ENCODE measurements at places on chromosomes 4 and X.

DNA sequence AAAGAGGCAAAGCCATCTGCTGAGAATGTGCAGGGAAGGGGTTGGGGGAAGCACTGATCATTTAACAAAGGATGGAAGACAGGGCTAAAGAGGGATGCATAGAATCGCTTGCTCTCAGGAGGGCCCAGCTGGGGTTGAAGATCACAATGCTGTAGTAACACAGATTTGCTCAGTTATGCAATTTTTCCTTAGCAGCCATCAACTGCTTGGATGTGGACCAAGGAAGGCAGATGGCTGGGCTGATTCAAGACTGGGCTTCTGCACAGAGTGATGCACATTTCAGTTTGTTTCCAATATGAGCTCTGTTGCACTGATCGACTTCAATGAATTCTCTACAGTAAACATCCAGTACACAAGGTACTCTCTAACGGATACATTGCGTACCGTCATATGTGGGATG is 127.8 kb upstream of the TBL1X start:
- DNase-seq, result no peak

DNA sequence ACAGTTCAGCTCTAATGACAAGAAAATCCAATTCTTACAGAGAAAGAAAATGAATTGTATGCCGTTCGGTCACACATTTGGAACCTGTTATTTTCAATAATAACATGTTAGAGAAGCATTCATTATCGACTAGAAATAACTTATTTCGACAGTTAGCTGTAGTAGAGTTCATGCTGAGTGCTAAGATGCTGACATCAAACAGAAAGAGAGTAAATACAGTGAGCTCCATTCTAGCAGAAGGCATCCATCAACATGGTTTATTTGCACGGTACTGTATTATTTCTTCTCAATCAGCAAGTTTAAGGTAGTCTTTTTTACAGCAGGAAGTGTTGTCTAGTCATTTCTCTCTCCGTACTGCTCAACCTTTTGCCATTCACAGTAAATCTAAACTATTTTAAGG is 732.1 kb downstream of the STIM2 start:
- no peak for DNase-seq

DNA sequence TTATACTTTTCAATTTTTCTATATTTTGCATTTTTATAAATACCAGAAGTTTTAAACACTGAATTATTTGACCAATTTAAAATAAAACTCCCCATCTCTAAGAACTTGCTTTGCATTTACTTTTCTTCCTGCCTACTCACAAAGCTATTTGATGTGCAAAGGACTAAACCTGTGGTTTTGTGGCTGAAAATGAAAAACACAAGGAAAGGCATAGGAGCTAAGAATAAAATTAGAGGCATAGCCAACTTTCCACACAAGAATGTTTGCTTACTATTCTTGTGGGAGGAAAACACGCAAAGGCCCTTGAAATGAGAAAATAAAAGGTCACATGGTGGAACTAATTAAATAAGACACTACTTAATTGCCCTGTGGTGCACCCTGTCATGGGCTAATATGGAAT is 221.2 kb downstream of the KLHL13 start:
- no peak for DNase-seq

DNA sequence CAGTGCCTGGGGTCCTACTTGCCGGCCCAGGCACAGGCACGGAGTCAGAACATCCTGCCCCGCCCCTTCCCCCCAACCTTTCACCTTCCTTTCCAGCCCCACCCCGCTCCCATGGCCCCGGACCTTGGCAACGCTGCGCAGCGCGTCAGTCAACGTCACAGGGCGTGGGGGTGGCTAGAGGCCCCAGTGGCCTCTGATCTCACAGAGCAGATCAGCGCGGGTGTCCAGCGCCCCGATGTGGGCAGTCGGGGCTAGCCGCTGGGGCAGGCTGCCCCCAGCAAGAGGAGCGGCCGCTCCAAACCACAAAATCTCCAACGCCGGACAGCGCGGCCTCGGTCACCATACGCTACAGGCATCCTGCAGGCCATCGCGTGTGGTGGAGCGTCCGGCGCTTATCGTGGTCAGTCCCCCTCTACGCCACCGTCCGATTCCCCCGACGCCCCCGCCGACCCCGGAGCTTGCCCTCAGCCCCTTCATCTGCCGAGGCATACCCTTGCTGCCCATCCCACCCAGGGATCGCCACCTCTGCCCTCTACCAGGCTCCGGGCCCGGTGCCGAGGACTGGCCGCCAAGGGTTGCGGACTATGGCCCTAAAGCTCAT is 69.6 kb upstream of the APOOL start:
- no peak for DNase-seq

DNA sequence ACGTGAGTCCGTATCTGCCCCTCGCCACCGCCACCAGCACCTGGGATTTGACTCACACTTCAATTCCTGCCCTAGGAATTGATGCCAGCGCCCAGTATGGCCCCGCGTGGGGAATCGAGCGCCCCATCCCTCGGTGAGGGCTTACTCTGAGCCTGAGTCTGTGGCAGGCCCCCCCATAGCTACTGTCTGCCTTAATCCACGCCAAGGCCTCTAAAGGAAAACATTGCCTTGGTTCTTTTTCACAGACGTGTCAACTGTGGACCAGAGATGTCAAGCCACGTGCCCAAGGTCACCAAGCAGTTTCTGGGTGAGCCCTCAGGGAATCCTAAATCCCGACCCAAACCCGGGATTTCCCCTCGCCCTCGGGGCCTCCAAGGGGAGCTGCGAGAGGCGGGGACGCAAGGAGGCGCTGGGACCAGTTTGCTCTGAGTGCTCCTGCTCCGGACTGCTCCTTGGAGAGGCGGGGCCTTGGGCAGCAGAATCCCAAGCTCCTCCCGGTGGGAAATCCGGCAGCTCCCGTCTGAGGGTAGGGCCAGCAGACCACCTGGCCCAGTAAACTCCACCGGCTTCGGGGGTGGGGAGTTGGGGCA is 12.9 kb downstream of the MSX1 start:
- DNase-seq, result no peak

DNA sequence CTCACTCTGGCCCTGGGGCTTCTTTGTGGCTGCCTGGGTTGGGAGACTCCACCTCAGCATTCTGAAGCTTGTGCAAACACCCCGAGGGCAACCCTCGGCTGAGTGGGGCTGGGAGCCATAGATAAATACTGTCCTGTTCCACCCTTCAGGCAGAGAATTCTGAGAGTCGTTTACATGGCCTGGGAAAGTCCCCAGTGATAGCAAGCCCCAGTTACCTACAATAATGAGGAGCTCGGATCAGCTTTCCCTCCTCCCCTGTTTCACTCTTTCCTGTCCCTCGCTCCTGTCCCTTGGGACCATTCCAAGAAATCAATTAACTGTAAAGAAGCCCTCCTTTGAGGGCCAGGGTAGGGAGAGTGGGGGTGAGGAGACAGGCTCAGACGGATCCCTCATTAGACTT is 31.6 kb upstream of the DDX3X start:
- DNase-seq, result no peak

DNA sequence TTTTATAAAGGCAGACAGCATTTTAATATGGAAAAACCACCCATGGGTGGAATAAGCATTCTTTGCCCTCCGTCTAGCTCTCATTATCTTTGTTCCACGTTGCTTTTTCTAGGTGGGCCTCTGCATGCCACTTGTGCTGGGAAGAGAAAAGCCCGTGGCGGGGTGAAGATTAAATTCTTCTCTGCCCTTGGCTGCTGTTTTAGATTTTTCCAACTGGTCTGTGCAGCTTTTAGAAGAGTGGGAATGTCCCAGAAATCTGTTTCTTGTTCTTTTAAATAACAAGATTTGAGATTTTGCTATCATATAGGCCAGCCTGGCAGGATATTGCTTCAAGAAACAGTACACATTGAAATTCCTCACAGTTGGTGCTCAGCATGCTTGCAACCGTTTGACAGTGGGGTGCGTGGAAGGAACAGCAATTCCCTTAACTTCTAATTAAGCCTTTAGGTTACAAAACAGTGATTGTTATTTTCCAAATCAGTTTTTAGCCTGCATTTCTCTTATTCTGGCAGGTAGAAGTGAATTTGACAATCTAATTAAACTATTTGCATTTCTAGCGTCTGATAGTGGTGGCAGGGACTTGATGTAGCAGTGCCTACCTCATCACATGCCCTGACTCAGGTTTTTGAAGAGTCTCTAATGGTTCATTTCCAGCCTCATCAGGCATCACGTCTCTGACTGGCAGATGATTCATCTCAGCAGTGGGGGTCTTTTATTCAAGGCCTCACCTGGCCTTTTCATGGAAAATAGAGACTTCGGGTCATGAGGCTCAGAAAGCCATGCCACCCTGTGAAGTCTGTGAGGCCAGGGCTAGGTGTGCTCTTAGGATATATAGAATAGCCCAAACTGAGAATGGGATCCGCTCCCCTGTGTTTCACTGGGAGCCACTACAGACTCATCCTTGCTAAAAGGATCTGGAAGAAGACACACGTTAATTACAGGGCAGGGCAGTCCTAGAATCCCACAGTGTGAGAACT is 50.8 kb downstream of the PPEF1 start:
- no peak for DNase-seq

- no peak for DNase-seq
Measured at GRCh38 chrX:139642241-139642927, 65.6 kb downstream of the MCF2 start.

DNA sequence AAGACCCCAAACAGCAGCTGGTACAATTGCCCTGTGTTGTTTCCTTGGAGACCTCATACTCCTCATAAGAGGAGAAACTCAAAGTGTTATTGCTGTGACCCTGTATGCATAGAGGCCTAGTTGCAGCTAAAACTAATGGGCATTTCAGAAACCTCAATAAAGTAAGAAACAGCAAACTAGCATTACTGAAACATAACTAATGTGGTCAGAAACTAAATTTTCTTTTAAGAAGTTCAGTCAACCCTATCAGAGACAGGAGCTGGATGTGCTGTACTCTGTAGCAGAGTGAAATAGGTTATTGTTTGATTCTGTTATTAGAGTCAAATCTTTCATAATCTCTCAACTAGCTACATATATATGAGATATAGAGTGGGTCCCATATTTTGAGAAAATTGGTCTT is 257.5 kb upstream of the IRS4 start:
- DNase-seq, result no peak

DNA sequence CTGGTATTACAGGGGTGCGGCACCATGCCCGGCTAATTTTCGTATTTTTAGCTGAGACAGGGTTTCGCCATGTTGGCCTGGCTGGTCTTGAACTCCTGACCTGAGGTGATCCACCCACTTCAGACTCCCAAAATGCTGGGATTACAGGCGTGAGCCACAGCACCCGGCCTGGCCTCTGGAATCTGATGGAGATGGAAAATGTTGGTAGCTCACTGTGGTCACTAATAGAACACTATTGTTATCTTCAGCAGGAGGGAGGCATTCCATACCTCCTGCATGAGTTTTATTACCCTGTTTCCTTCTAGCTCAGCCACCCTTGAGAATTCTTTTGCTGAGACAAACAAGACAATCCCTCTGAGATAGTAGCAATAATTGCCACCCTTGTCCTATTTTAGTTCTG is 105.0 kb downstream of the SHROOM3 start:
- DNase-seq, result no peak

GRCh38 chrX:22248401-22248800 is 24.3 kb upstream of the CBLL2 start:
- no peak for DNase-seq

DNA sequence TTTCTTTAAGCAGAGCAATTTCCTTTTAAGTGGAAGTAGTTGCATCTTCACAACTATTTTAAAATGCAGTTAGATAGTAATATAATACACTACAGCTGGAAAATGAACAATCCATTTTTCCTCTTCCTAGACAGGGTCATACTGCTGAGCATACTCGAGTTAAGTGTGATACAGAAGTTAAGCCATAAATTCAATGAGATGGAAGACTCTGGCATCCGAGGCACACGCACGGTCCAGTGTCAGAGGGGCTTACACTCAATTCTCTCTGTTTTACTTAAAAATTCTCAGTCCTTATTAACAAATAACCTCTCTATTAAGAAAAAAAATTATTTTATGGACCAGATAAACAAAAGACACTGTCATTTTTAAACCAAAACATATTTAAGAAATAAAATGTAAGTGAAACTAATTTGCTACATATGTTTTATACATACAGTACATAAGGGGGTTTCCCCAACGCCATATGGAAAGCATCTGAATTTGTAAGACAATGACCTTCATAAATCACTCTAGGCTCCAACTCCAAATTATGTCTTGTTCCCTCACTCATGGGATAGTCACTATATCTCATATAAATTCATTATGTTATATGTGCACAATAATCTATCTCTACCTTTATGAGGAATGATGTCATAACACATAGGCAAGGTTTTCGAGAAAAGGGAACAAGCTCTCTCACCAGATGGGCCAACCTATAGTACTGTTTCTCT is 315.3 kb downstream of the PAPSS1 start:
- DNase-seq, result no peak

GRCh38 chr4:42252315-42252714 is 99.9 kb upstream of the BEND4 start:
- no peak for DNase-seq

DNA sequence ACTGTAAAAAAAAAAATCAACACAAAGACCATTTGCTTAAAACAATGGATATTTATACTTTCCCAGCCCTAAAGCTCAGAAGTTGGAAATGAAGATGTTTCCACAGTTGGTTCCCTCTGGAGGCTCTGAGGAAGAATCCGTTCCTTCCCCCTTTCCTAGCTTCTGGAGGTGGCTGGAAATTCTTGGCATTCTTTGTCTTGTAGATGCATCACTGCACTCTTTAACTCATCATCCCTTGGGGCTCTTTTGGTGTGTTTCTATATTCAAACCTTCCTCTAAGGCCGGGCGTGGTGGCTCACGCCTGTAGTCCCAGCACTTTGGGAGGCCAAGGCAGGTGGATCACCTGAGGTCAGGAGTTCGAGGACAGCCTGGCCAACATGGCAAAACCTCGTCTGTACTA is 78.7 kb downstream of the VCX3A start:
- no peak for DNase-seq

DNA sequence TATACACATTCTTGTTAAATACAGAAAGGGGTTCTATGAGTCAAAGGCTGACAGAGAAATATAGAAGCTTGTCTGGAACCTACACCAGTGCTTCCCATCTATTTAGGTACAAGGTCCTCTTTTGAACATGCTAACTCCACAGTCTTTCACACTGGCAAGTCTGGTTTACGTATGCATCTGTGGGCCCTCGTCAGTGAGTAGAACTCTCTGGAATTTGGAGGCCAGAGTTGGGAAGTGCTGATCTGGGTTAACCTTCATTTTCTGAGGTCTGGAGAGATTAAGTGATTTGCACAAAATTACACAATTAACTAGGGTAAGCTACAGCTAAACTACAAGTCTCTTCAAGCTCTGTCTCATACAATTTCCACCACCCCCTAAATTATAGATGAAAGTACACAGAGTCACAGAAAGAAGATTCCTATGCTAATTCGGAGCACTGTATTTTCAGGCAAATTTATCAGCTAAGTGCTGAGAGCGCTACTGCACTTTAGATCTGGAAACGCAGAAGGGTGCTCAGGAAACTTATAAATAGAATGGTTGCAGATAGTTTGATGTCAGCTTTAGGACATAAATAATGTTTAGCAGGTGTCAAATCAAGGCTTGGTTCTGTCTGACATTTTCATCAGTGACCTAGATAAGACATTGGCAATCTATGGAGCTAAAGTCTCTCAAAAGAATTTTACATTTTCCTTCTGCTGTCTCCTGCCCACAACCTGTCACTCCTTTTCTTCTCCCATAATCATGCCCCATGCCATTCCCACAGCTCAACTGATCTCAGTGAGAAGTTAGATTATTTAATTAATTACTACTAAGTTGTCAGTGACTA is 43.0 kb upstream of the PDLIM5 start:
- no peak for DNase-seq
